Left forelimb (tissue), 1 donor: ENCODE measurements at places on chromosomes 4 and X.

DNA sequence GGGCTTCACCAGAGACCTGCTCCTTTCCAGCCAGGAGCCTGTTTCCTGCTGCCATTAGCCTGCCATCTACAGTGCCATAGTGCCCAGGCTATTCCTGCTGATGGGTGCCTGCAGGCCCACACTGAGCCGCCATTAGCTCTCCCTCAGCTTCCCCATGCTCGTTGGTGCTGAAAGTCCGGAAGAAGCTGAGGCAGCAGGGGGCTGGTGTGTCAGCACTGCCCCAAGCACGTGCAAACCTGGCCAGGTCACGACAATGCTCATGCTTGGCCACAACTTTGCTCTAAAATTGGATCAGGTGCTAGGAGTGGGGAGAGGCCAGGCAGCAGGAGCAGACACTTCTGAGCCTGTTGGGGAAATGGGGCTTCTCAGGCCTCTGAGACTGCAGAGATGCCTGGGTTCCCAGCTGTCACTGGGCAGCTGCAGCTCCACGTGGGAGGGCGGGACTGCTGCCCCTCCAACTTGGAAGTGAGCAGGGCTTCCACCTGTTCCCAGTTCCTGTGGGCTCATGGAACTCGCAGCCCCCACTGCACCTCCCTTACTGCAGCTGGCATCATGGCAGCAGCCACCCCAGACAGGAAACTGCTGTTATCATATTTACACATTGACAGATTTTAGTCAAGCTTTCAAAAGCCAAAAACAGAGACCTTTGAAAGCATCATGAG, 913.9 kb downstream of the FSTL5 start:
- no peak for DNase-seq

- DNase-seq = no peak
These were observed 428.8 kb downstream of the IL15 start for GRCh38 chr4:142065086-142065647.

GRCh38 chr4:177687117-177687516, 244.9 kb upstream of the AGA start:
- DNase-seq = no peak

GRCh38 chrX:48910926-48911411, 477 bp downstream of the SLC35A2 start:
- no peak for DNase-seq

GRCh38 chr4:76772498-76773106, 125.3 kb downstream of the SOWAHB start:
- DNase-seq = no peak

GRCh38 chr4:7173841-7174449, 18.4 kb upstream of the SORCS2 start:
- peak; percentile 17 for DNase-seq

GRCh38 chrX:9362363-9362928, 102.4 kb upstream of the TBL1X start:
- DNase-seq = no peak

DNA sequence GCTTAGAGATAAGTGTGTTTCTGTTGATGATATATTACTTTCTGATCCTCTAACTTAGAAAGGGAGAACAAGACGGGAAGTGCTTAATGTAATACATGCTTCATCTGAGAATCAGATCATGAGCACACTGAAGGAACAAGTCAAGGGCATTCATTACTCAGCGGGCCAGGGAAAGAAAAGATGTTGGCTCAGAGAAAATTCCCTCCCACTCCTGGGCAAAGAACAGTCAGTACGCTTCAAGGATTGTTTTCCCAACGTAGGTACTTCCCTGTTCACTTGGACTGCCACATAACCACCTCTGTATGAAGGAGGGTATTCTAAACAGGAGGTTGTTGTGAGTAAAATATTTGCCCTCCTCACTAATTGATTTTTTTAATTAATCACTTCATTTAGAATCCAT, 374.5 kb upstream of the FMR1 start:
- DNase-seq = no peak

GRCh38 chr4:108270466-108271450, 102.0 kb upstream of the LEF1 start:
- DNase-seq = no peak

GRCh38 chrX:129759576-129760061, 20.1 kb upstream of the SASH3 start:
- DNase-seq = no peak

GRCh38 chr4:145939441-145939750, 773 bp upstream of the ZNF827 start:
- DNase-seq = no peak

DNA sequence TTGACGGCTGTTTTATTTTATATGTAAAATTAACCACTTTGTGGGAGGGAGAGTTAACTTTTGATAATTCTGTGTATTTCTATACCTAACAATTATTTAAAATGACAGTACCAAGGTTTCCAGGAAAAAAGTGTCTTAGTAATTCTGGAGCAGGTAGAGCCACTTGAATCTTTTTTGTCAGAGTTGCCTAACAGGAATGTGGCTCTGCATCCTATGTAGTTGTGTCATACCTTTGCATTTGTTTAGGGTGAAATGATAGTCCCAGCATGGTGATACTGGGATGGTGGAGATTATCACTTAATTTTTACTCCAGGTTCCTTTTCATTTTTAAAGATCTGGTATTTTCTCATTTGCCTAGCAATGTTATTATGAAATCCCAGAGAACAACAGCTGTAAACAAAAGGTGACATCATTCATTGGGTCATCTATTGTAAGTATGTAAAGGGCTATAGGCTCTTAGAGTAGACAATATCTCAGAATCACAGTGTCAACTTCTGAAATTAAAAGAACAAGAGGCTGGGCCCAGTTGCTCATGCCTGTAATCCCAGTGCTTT, 9.6 kb downstream of the SGMS2 start:
- no peak for DNase-seq

GRCh38 chrX:21847342-21847741, 7.9 kb downstream of the MBTPS2 start:
- no peak for DNase-seq

DNA sequence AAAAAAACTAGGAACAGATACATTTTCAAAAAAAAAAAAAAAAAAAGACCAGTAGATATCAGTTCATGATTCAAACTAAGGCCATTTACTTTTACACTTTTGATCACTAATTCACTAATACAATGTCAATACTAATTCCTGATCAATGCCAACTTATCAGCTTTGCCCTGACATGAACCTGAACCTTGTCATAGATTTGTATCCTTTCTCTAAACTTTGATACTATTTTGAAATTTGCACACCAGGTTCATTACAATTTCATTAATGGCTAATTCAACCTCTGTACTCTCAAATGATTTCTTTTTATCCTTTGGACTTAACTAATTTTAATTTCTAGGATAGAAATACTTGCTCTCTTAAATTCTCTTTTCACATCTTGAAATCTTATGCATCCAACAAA, 37.7 kb downstream of the UGT2B7 start:
- DNase-seq = no peak

- DNase-seq = no peak
These were observed 64.9 kb upstream of the DYNLT3 start for GRCh38 chrX:37912304-37912703.

DNA sequence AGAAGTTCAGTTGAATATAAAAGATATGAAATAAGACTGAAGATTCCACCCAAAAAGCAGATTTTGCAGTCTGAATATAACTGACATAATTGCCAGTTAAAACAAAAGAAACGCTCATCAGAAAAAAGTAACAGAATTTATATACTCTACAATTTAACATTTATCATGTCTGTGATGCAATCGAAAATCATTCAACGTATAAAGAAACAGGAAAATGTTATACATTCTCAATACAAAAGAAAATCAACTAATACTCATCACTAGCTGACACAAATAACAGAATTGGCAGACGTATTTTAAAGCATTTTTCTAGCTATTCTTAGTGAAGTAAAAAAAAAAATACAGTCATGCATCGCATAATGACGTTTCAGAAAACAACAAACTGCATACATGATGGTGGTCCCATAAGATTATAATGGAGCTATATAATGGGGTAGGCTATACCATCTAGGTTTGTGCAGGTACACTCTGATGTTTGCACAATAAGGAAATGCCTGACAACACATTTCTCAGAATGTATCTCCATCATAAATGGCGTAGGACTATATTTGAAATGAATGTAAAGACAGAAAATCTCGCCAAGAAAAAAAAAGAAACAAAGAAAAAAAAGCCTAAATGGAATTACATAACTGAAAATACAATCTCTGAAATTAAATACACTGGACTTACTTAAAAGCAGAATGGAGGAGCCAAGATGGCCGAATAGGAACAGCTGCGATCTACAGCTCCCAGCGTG, 34.3 kb downstream of the OR13H1 start:
- no peak for DNase-seq

- no peak for DNase-seq
These were observed 354.5 kb upstream of the BOD1L1 start for GRCh38 chr4:13982010-13982409.
